Fibroblast of lung (primary cell): ENCODE measurements at places on chromosomes 7 and 10. TPM values are rescaled to one million over a fixed set of nuclear protein-coding genes. Genes with fewer than 3 reads are reported as not detected.

Gene THNSL1
- 4.3 and 5.6 TPM in 2 replicates for total RNA-seq

Gene KCND2
- 2.1 TPM in 2 replicates for total RNA-seq

Gene INA
- under 0.01 and 0.50 TPM in 2 replicates for total RNA-seq

Gene ANKRD1
- under 0.01 TPM in 1 of 2 replicates, not detected in the other for total RNA-seq

Gene SLIT1
- total RNA-seq, result under 0.01 and 0.17 TPM in 2 replicates

Gene AKR1D1
- total RNA-seq, result not detected in 2 replicates

Gene ABCA13
- total RNA-seq, result 0.26 and 10.9 TPM in 2 replicates

Gene CRHR2
- not detected in 2 replicates for total RNA-seq

Gene NEUROG3
- not detected in 2 replicates for total RNA-seq

Gene UNC5B
- total RNA-seq, result 36.0 and 60.8 TPM in 2 replicates

Gene DNAJB12
- total RNA-seq, result 20.5 and 26.3 TPM in 2 replicates

Gene PLAC9
- 15.7 and 16.7 TPM in 2 replicates for total RNA-seq
